ENCODE measurements at places on chromosomes 2 and 18. TPM values are rescaled to one million over a fixed set of nuclear protein-coding genes. Genes with fewer than 3 reads are reported as not detected.

DNA sequence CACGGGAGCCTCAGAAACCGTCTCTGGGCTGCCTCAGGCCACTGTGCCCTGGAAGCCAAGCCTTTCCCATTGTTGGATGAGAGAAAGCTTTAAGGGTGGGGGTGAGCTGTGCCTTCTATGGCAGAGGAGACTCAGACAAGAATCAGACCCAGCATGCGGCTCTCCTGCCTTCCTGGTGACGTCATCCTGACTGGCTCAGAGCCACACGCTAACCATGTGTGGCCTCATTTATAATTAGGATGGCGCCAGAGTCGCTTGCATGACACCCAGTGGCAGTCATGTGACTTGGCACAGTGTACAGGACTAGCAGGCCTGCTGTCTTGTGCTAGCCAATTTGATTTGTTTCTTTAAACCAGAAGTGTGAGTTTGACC is 99.1 kb downstream of the SH3BP4 start:
- peaks cover 28% of the 10 kb centered on the region for H3K4me1 ChIP-seq
- H3K27me3 ChIP-seq: no peaks in the 10 kb centered on the region
- H3K36me3 ChIP-seq: peaks cover 40% of the 10 kb centered on the region
- H3K4me3 ChIP-seq: no peak overlapping the region
- peak overlapping the region; percentile 69 for H3K27ac ChIP-seq
- peak; percentile 88 for DNase-seq

DNA sequence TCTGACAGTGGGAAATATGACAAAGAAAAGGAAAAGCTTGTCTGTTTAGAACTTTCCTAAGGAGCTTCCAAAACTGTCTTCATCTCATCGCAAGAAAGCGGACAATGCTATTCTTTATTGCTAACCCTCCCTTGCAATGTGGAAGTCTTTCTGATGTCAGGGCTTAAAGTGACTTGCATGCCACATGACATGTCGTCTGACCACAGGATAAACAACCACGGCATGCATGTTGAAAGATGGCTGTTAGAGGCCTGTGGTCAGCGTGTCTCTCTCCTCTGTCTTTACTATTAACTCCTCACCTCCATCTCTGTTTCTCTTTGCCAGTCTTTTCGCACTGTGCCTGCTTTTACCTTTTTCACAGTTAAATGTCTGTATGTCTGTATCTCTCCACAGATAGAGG is 389.8 kb downstream of the LNPK start:
- no peaks in the 10 kb centered on the region for H3K27me3 ChIP-seq
- H3K27ac ChIP-seq: no peak overlapping the region
- no peak for DNase-seq
- H3K4me3 ChIP-seq: no peak overlapping the region

DNA sequence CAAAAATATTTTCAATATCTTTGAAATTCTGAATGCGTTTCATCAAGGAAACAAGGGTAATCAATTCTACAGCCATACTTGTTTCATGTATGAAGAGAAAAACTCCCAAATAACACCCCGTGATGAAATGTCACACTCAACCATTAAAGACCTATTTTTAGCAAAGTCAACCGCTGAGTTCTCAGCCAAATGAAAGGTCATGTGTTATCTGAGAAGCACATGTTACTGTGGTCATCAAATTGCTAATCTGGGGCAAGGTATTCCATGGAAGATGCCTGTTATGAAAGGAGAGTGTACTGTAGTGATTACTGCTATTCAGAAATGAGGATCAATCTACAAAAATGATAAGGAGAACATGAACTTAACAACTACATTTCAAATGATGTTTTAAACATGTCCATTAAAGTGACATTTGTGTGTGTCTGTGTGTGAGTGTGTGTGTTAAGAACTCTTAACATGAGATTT is 126.7 kb downstream of the BCL2 start:
- no peak overlapping the region for H3K27ac ChIP-seq
- H3K36me3 ChIP-seq: no peaks in the 10 kb centered on the region
- no peaks in the 10 kb centered on the region for H3K4me1 ChIP-seq
- H3K4me3 ChIP-seq: no peak overlapping the region

MRPS5 gene
- 59.7 TPM for total RNA-seq

KCNJ13 gene
- not detected for total RNA-seq

All from endothelial cell of umbilical vein (primary cell).